ENCODE measurements at places on chromosomes 7 and 10. TPM values are rescaled to one million over a fixed set of nuclear protein-coding genes. Genes with fewer than 3 reads are reported as not detected.

ATRNL1 gene
- 23.6 TPM for polyA plus RNA-seq

HTRA1 gene
- polyA plus RNA-seq, result 207 TPM

CALHM1 gene
- polyA plus RNA-seq, result 0.07 TPM

IFIT1 gene
- 20.9 TPM for polyA plus RNA-seq

TBXAS1 gene
- polyA plus RNA-seq, result 25.6 TPM

PWWP2B gene
- 5.0 TPM for polyA plus RNA-seq

CDK1 gene
- 78.7 TPM for polyA plus RNA-seq

NAMPT gene
- polyA plus RNA-seq, result 42.6 TPM

CXCL12 gene
- 513 TPM for polyA plus RNA-seq

ZCCHC24 gene
- polyA plus RNA-seq, result 22.5 TPM

ENO4 gene
- 2.8 TPM for polyA plus RNA-seq

SPDYE16 gene
- 1.3 TPM for polyA plus RNA-seq

SPOCK2 gene
- polyA plus RNA-seq, result 168 TPM

DNA sequence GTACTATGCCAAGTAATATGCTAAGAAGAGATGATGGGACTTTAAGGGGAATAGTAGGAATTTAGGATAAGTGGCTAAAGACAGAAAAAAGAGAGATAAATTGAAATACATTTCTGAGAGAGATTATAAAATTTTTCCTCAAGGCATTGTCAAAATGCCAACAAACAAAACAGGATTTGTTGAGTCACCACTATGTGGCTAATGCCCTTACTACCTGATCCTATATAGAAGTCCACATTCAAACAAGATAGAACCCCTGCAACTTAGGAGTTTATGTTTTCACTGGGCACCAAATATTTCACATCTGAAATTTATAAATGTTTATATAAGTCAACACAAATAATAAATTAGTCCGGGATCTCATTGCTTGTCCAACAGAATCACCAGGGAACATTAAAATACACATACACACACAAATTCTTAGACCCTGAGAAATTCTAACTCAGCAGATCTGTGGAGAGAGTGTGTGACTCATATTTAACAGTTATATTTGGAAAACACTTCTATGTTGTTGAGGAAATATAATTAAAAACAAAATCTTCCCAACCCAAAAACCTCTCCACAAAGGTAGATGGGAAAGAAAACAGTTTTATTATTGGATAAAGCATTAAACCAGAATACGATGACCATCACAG is 154.3 kb downstream of the PPP1R3A start:
- no peak for DNase-seq

- no peak for DNase-seq
Observed at GRCh38 chr7:42456267-42456666, 219.3 kb upstream of the GLI3 start.

DNA sequence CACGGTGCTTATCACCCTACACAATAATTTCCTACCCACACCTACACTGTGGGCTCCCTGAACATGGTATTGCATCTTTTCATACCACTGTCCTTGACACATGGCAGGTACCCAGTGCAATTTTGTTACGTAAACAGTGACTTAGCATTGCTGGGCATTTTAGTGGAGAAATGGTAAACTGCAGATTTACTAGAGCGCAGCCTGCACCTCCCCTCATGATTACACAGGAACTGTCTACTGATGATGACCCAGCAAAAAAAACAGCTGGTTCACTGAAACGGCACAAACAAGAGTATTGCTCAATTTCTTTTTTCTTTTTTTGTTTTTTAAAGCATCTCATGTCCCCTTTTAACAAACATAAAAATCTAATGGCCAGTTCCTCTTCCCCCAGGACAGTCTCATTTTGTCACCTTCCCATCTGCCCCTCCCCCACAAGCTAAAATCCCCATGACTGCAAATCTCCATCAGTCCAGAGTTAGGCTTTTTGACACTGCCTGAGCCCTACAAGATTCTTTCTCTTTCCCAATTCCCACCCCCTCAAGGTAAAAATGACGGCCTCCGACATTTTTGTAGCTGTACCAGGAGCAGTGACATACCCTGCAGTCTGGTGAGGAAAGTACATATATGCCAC is 2.8 kb downstream of the ZNF746 start:
- no peak for DNase-seq

- DNase-seq, result no peak
Observed at GRCh38 chr7:125197731-125198393, 268.2 kb upstream of the POT1 start.

DNA sequence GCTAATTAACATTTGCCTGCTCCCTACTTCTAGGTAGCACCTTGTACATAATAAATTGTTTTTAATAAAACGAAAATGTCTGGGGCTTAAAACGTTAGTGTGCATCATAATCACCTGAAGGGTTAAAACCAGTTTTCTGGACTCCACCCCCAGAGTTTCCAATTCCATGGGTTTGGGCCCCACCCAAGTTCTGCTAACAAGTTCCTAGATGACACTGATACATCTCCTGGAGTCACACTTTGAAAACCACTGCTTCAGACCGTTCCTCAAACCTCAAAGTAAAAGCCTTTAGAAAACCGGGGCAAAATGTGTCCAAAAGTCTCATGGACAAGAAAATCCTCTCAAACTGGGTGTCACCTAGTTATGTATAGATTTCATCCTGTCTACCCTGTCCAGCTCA is 9.3 kb downstream of the OSBPL3 start:
- DNase-seq, result no peak

- DNase-seq, result no peak
Observed at GRCh38 chr10:77501152-77501845, 136.3 kb downstream of the KCNMA1 start.

- peak; percentile 43 for DNase-seq
Observed at GRCh38 chr10:122911889-122912484, 1.6 kb downstream of the FAM24A start.

- DNase-seq, result no peak
Observed at GRCh38 chr7:44636926-44637325, 30.5 kb downstream of the OGDH start.

DNA sequence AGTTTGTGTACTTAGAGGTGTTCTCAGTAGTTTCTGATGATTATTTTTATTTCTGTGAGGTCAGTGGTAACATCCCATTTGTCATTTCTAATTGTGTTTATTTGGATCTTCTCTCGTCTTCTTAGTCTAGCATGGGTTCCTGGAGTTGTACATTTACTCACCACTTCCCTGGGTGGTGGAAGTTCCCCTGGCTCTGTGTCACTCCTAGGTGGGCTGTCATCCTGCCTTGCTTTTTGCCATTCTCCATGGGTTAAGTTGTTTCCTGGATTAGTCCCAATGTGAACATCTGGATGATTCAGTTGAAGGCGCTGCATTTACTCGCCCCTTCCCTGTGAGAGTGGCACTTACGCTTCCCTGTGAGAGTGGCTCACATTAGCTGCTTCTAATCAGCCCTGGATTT is 48.2 kb downstream of the GSAP start:
- no peak for DNase-seq

- DNase-seq, result no peak
Observed at GRCh38 chr10:110650265-110650668, 6.1 kb downstream of the RBM20 start.

- DNase-seq, result no peak
Observed at GRCh38 chr10:88733215-88733614, 26.6 kb upstream of the LIPN start.

GRCh38 chr10:45811075-45811474 is 36.2 kb downstream of the AGAP4 start:
- DNase-seq, result no peak

DNA sequence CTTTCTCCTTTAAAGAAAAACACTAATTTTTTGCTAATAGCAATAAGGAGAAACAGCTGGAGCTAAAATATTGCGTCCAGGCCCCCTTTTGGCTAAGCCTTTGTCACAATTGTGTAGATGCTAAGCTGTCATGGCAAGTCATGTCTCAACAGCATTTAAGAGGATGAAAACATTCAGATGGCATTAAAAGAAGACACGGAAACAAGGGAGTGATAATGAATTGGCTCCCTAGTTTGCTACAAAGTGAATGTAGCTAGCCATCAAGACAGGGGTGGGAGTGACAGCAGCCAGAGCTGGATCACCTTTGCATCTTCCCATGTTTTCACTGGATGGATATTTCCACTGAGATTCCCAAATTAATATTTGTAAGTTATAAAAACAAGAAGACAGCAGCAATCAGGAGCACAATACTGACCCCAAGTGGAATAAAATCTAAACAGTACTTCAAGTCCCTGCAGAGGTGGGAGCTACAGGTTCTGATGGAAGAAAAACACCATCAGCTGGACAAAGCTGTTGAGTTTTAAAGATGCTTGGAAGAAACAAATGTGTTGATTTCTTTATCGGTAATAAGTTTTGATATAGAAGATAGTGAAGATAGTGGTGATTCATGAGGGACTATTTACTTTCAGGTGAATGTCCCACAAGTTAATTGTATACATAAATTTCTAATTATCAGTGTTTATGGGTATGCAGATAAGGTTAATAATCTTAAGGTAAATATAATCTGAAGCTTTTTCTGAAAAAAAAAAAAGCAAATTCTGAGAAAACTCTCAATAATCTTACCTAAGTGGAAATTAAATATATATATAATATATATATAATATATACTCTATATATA is 129.4 kb downstream of the SLC16A9 start:
- DNase-seq, result no peak

DNA sequence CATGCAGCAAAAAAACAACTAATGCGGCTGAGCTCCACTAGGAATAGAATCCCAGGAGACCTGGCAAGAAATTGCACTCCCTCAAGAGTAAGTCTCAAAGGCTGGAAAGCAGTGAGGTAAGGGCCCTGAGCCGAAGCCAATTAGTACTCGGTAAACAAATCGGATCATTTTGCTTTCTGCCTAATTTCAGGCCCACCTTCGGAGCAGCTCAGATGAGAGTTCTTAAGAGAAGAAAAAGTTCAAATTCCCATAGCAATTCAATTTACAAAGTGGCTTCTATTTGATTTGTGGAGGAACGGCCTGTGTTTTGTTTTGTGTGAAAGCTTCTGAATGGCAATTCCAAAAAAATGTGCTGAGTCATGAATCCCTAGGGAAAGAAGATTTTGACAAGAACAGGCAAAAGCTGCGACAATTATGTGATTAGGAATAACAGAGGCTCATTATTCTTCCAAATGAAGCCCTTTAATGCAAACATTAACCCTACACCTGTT is 60.9 kb downstream of the SLC16A9 start:
- no peak for DNase-seq

DNA sequence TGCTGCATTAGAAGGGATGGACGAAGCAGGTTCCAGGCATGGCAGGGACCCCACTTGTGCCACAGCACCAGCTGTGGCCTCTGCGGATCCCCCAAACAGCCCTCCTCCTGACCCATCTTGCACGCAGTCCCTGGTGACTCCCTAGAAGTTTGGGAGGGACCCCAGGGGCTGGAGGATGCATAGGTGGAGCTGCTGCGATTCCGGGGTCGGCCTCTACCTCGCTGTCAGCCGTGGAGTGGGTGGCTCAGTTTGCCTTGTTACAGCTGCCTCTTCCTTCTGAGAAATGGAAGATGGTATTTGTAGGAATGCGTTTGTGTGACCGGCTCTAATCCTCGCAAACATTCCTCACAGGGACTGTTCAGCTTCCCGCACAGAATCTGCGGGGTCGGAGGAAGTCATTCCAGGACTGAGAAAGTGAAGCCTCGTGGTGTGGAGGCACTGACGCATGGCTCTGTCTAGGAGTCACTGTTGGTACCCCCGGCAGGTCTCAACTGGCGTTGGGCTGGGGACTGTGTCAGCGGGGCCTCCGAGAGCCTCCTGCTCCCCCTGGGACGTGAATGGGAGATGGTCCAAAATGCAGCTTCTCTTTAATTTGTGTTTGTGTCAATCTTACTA is 17.5 kb downstream of the PWWP2B start:
- no peak for DNase-seq

DNA sequence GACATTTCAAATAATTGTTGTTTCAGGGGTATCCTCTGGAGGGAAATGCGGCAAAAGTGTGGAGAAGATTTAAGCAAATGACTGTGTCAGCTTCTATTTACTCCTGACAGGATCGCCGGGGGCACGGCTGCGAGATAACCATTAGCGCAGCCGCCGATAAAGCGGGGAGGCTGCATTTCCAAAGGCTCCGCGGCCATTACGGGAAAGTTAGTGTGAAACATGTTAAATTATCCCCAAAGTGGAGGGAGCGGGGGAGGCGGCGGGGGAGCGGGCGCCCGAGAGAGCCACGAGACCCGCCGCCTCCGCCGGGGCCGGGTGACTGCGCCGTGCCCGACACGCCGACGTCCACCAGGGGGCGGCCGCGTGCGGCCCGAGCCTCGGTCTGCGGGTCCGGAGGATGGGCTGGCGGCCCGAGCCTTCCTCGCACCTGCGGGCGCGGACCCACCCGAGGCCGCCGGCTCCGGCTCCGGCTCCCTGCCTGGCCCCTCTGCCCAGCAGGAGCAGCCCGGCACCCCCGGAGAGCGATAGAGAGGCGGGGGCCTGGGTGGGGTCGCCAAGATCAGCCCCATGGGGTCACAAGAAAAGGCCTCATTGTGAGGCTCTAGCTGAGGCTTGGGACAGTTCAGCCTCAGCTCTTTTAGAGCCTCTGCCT is 74.4 kb upstream of the PAX2 start:
- no peak for DNase-seq

All from right renal cortex interstitium (tissue), 3 donors.